ENCODE measurements at places on chromosomes 12 and 14. TPM values are rescaled to one million over a fixed set of nuclear protein-coding genes. Genes with fewer than 3 reads are reported as not detected.

GRCh38 chr14:104311358-104311757, 173.0 kb downstream of the KIF26A start:
- DNase-seq, result no peak

Gene OASL
- total RNA-seq, result 28.3 TPM

- no peak for DNase-seq
These were observed 152.1 kb upstream of the GSC start for GRCh38 chr14:94921882-94922585.

- peak; percentile 44 for DNase-seq
These were observed 80.6 kb downstream of the PRKAB1 start for GRCh38 chr12:119748497-119748896.

DNA sequence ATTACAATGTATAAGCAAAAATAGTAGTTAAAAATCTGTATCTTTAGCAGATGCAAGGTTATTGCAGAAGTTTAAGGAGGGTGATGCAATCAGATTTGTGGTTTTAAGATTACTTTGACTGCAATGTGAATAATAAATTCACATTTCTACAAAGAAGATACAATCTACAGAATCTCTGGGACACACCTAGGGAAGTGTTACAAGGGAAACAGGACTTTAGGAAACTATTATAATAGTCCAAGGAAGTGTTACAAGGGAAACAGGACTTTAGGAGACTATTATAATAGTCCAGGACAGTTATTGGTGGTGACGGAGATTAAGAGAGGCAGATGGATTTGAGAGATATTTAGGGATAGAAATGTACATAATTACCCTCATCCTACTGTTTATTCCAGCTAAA, 154.4 kb upstream of the GARIN6 start:
- DNase-seq, result no peak

- peak; percentile 58 for DNase-seq
These were observed 63.5 kb downstream of the DGLUCY start for GRCh38 chr14:91177073-91178034.

GRCh38 chr14:73878436-73878835, 8.2 kb upstream of the ZNF410 start:
- no peak for DNase-seq

GRCh38 chr12:24047326-24047725, 97.9 kb upstream of the SOX5 start:
- no peak for DNase-seq

GRCh38 chr12:110180591-110181005, 56.4 kb downstream of the IFT81 start:
- no peak for DNase-seq

DNA sequence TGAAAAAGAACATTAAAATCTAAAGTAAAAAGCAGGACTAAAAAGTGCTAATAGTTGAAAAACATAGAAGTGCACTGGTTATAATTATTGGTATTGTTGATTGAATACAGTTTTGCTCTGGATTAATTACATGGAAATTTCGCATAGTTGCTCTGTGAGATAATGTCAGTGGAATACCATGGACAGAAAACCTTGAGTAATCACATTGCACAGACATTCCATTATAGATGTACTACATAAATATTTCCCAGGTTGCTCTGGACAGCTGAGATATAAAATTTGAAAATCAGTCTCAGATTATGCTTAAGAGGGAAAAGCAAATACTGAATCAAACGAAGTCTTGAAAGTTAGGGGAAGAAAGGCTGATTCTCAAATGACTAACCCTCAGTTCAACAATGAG, 439.3 kb upstream of the FLRT2 start:
- DNase-seq, result no peak

DNA sequence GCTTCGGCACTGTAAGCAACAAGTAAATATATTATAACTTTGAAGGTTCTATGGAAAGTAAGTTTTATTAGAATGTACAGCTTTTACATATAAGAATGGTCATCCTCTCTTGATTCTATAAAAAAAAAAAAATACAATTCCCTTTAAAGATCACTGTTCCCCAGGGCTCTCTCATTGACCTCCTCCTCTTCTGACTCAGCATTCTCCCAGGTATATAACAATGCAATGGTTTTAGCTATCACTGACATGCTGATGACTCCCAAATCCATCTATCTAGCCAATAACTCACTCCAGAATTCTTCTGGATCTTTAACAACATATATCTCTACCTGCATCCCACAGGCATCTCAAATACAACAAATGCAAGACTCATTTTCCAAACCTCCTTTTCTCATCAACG, 62.7 kb downstream of the EEA1 start:
- DNase-seq, result no peak

GRCh38 chr12:47742253-47742825, 16.3 kb downstream of the RAPGEF3 start:
- DNase-seq, result no peak

Gene TBX3
- 1.9 TPM for total RNA-seq

Gene OR6C6
- not detected for total RNA-seq

Gene FBLN5
- not detected for total RNA-seq

Gene ASCL1
- total RNA-seq, result not detected

DNA sequence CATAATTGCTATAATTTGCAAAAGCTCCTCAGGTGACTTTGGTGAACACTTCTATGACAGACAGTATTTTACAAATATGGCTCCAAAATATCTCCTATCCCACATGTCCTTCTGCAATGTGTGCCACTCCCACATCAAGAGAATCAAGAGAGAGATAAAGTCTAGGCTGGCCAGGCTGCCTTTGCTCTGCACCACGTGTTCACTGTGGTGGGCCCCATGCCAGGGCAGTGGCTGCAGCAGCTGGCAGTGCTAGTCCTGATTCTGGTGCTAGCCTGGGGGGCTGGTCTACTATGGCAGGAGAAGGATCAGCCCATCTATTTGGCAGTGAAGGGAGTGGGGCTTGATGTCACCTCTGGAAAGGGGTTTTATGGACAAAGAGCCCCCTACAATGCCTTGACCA, 86.3 kb downstream of the DRAM1 start:
- DNase-seq, result no peak

DNA sequence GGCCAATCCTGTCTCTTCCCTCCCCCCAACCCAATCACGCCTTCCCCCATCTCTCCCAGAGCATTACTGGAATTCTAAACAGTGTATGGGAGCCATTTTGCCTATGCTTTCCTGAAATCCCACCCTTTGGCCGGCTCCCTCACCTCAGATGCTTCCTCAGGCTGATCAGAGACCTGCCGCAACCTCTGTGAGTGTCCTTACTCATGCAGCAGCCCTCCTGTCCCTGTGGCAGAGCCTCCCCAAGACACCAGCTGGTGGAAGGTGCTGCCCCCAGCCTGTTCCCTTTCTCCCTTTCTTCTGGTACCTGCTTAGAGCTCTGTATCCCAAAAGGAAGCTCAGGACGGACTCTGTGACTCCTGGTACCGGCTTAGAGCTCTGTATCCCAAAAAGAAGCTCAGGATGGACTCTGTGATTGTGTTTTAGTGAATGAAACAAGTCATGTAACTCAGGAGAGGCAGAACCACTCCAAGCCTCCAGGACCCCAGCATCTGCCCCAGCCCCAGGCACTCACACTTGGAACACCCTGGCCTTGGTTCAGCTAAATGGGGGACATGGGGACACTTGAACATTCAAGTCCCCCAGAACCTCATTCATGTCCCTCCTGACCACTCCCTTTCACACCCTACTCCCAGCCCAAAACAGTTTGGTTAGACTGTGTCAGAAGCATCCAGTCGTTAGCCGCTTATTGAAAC, 29.3 kb upstream of the RIN3 start:
- no peak for DNase-seq

Gene C14orf132
- 1.3 TPM for total RNA-seq

Gene KCNH5
- not detected for total RNA-seq

DNA sequence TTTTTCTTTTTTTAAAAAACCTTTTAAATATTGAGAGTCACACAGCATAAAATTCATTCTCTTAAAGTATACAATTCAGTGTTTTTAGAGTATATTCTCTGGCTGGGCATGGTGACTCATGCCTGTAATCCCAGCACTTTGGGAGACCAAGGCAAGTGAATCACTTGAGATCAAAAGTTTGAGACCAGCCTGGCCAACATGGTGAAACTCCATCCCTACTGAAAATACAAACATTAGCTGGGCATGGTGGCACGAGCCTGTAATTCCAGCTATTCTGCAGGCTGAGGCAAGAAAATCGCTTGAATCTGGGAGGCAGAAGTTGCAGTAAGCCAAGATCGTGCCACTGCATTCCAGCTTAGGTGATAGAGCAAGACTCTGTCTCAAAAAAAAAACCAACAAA, 68.4 kb upstream of the BCAT1 start:
- DNase-seq, result no peak

DNA sequence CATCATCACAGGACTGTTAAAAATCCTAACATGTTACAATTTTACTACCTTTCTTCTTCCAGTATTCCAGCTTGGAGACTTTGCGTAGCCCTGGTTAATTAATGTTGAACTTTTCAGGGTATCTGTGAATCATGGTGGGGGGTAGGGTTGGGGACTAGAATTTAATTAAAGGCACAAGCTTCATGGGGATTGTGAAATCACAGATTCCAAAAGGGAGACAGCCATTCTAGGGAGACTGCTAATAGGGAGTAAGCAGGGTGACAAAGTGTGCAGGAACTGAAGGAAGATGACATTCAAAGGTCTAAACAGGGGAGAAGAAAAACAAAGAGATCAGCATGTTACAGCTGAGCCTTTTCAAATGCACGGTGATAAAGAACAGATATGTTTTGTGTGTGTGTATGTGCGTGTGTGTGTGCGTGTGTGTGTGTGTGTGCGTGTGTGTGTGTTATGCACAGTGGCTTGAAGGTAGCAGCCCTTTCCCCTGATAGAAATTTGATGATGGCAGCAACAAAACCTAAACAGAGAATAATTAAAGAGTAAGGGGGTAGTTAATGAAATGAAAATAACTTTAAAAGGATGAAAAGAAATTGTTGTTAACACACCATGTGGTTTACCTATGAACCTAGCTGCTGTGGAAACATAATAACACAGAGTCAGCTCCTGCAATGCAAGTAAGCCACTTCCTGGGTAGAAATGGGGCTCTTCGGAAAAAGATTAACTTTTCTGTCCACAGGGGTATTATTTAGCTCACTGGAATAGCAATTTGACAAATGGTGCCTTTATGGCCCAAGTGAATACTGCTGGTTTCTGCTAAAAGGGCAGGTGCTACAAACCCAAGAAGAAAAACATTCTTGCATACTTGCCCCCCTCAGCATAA, 581.7 kb downstream of the DIO2 start:
- DNase-seq, result no peak

- no peak for DNase-seq
These were observed 19.3 kb upstream of the NCOR2 start for GRCh38 chr12:124586756-124587155.

DNA sequence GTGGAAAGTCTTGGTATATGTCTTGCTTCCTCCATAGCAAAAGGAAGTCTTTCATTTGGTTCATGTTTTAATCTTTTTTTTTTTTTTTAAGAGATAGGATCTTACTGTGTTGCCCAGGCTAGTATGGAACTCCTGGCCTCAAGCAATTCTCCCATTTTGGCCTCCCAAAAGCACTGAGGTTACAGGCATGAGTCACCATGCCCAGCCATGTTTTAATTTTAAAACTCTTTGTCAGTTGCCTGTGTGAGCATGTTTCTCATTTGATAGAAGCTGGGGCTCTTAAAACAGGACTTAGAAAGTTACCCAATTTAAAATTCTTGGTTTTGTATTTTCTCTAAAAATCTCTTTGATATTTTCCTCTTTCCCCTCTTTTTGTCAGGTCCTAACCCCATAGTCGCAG, 45.0 kb upstream of the REP15 start:
- no peak for DNase-seq

DNA sequence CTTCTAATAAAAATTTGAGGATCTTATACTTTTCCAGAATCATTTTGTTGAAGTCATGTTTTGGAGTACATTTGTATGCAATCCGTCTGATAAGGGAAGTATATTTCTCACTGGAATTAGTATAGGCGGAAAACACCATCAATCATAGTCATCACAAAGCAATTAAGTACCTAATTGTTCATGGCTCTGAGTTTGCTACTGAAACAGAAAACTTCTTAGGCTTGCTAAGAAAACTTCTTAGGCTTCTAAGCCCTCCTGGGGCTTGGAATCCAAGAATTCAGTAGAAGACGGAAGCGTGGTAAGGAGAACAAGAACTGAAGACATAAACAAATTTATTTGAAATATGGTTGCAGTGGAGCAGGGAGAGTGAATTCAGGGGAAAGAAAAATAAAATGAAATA, 636.3 kb downstream of the DIO2 start:
- DNase-seq, result no peak

- no peak for DNase-seq
These were observed 495 bp upstream of the KRT3 start for GRCh38 chr12:52796429-52796794.

DNA sequence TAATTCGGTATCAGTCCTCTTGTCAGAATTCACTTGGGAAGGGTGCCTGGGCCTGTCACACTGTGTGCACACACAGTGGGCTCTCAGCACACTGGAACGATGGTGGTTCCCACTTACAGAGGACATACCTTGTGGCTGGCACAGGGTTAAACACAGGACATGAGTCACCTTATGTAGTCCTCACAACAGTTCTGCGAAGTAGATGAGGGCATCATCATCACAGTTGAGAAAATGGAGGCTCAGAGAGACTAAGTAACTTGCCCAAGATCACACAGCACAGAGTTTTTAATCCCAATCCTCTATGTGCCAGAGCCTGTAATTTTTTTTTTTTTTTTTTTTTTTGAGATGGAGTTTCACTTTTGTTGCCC, 90.7 kb downstream of the NINJ2 start:
- no peak for DNase-seq

Gene RDH11
- 37.7 TPM for total RNA-seq

GRCh38 chr12:8661016-8661415, 1.6 kb downstream of the MFAP5 start:
- DNase-seq, result no peak

DNA sequence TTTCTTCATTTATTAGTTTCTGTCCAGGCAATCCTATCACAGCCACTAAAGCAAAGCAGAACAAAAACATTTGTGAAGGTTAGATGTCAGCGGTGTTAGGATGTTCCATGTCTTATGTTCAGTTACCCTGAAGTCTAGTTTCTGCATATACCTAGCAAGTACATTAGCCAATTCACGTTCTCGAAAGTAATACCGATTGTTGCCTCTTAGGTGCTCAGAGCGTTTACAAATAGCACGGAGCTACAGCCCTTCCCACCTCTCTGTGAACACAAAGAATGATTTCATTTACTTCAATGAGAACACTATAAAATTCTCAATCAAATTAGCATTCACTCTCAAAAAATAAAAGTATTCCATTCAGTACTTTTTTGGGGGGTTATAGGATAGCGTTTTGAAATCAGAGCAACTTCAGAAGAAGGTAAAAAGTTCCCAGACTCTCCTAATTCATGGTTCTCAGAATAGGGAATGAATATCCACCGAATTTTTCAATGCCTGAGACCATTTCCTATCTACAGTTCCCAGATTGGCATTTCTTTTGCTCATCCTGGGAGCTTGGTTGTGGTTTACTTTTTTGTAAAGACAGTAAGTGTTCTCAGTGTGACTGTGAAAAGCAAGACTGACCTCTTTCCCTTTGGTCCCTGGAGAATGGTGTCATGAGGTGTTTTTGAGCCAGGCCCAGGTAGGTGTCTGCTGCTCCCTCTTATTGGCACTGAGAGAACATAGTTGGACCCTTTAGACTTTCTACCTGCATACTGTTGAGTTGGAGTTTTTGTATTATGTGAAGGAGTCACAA, 488.0 kb upstream of the RGS6 start:
- no peak for DNase-seq

GRCh38 chr12:12582193-12582881, 19.7 kb upstream of the DUSP16 start:
- DNase-seq, result no peak

All from Caki2 (cell line).